Stimulated activated CD8-positive, alpha-beta memory T cell treated with anti-CD3 and anti-CD28 coated beads, Interleukin-15, amount 100 ng/mL, for 4 hours (primary cell): ENCODE measurements at places on chromosomes 11 and 22.

DNA sequence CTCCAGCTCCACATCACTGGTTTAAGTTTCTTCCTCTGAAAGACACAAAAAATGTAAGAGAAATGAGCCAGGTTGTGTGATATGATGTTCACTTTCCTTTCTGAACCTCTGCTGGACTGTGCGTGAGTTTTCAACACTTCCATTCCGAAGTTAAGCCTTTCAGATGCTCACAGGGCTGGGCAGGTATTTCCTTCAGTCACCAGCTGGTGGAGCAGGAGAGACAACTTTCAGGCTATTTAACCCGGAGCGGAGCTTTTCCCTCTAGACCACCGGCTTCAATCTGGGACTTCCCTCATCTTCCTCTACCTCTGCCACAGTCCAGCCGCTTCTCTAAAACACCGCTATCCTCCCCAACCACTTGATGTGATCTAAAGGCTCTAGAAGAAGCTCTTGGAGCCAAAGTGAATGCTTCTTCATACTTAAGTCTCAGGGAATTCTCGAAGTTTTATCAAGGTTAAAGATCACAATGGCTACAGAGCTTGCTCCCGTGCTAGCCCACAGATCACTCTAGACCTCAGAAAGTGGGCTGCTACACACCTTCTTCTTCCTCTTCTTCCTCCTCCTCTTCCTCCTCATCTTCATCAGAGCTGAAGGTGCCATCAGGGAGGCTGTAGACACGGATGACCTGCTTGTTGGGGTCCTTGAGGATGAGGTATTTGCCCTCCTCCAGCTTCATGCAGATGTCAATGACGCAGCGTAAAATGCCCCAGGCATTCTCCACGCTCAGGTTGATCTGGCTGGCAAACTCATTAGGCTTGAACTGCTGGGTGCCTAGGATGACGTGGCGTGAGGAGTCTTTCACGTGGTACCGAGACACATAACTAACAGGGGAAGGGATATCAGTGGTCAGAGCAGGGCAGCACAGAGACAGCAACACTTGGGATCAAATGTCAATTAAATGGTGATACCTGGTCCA is 4.4 kb upstream of the FOXRED2 start:
- no peak for DNase-seq

GRCh38 chr11:11582011-11582701 is 39.6 kb downstream of the GALNT18 start:
- DNase-seq = no peak

DNA sequence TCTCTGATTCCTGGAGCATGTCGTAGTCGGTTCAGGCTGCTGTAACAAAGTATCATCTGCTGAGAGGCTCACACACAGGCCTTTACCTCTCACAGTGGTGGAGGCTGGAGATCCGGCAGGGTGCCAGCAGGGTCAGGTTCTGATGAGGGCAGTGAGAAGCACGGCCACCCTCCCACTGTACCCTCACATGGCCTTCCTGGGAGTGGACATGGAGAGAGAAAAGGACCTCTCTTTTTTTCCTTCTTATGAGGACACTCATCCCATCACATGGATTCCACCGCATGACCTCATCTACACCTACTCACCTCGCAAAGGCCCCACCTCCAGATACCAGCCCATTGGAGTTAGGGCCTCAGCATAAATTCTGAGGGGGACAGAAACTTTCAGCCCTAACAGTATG is 99.5 kb downstream of the BCR start:
- DNase-seq = no peak

- no peak for DNase-seq
Measured at GRCh38 chr22:47384977-47385376, 622.5 kb downstream of the TBC1D22A start.

DNA sequence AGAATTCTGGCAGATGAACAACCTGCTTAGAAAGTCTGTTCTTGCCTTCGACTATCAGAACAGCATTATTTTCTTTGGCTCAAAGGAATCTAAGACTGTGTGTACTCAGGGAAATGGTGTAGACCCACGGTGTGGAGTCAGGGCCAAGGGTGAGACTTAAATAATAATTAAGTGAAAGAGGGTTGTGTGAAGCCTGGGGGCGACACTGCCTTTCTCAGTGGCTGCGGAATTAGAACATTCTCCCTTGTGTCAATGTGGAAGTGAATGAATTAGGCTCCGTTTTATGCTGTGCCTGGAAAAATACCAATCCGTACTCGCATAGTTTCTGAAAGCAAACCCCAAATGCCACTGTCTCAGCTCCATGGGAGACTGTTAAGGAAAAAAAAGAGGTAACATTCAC is 50.7 kb downstream of the NAV2 start:
- DNase-seq = no peak

- DNase-seq = no peak
Measured at GRCh38 chr11:14541192-14541947, 21.2 kb upstream of the PSMA1 start.

DNA sequence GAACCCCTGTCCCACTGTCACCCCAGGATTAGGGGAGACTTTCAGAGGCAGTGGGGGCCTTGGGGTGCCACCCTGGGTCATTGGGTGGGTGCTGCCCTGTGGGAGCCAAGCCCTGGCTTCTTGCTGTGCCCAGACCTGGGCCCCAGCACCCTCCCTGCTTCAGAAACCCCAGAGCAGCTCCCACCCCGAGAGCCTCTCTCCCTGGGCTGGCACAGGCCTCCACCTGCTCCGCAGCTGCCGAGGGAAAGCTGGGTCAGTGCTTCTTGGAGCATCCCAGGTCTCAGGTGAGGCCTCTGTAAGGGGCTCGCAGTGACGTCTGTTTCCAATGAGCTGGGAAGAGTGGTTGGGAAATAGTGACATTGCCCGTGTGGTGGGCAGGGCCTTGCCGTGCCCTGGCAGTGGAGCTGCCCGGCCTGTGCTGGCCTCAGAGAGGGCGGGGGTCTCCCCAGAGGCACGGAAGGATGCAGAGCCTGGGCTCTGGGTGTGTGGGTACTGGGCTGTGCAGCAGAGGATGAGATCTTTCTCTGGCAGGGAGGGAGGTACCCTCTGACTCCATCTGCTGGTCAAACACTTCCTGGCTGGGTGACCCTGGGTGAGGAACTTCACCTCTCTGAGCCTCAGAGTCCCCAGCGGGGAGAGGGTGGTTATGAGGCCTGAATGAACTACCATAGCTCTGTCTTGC is 23.0 kb downstream of the C22orf23 start:
- no peak for DNase-seq

DNA sequence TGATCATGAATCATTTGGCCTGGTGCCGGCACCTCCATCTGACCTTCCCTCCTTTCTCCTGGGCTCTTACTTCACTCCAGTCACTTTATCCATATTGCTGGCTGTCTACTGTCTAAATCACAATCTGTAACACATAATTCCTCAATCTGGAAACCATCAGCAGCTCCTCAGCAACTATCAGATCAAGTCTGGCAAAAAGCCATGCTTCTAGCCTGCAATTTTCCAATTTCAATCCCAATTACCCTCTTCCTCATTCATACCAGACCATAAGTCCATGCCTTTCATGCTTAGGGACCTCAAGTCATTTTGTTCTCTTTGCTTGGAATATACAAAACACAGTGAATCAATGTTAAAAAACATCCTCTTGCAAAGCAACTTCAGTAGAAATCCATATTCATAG is 882.8 kb upstream of the ANO3 start:
- no peak for DNase-seq

DNA sequence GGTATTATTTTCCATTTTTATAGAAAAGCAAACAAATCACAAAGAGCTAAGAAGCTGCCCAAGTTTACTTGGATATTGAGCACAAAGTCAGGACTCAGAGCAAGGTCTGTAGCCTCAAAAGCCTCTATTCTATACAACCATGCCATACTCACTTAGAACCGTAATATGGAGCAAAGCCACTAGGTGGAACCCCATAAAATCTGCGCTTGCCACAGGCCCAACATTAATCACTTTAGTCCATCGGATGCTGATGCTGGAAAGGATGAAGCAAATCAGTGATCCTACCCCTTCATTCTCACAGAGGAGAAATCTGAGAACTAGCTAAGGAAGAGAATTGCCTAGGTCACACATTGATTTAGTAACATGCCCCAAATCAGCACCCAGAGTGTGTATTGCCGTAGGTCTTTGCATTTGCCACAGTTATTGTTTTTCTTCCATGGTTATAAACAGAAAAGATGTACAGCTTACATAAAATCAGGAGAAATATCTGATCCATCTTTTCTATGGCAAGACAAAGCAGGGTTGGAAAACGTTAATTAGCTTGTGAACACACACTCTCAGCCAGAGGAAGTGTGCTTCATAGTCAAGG is 56.7 kb upstream of the RAB38 start:
- no peak for DNase-seq

- DNase-seq = no peak
Measured at GRCh38 chr11:75576499-75576918, 14.5 kb downstream of the SERPINH1 start.

DNA sequence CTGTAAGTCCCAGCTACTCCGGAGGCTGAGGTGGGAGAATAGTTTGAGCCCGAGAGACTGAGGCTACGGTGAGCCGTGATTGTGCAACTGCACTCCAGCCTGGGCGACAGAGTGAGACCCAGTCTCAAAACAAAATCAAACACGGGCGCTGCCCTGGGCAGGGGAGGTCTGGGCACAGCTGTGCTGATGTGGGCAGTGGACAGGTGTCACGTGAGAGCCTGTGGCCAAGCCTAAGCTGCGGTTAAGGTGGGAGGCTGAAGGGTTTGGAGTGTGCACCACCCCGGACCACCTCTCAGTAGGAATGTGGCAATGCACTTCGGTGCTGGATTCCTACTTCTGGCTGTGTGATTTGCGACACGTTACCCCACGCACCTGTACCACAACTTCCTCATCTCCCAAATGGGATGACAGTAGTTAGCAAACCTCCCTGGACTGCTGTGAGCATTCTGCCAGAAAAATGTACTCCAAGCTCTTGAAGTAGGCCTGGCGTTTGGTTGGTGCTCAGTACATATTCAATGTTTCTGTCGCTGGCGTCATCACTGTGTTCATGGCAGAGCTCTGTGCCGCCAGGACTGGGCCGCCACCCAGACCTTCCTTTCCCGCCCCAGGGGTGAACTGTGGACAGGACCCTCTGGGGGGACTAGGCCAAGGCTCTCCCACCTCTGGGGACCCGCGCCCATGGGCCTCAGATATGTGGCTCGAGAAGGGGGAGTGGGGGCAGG is 807 bp upstream of the ZNF74 start:
- DNase-seq = no peak

GRCh38 chr11:122093731-122094275 is 22.2 kb downstream of the BLID start:
- no peak for DNase-seq

GRCh38 chr11:71538666-71538990 is 803 bp downstream of the KRTAP5-8 start:
- no peak for DNase-seq

DNA sequence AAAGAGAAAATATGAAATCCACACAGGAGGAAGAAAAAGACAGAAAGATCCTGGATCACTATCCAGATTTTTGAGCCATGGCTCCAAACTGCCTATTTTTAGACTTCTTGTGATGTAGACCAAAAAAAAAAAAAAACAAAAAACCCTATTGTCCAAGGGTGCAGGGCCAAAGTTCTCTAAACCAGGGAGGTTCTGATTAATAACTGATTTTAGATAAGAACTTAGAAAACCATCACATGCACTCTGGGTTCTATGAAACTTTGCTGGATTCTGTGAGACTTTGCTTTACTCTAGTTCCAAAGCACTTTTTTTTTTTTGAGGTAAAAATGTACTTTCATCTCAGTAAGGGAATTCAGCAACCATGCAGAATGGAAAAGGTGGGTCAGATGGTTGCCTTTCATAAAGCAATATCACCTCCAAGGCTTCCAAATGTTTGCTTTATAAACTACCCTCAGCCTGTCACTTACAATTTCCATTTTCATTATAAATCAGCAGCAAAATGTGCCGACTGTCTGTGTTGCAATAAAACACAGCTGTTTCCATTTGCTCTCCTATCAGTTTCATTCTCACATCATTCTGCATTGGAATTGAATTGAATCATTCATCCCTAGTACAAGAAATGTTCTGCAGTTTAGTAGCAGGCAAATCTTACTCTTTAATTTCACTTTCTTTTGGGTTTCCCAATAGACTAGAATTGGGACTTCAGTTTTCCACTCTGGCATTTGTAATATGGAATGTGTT is 1584.3 kb upstream of the RAG2 start:
- no peak for DNase-seq

- DNase-seq = no peak
Measured at GRCh38 chr11:118106789-118107335, 20.1 kb upstream of the SMIM35 start.

GRCh38 chr22:48577014-48577690 is 1250.5 kb downstream of the BRD1 start:
- DNase-seq = no peak

GRCh38 chr22:44408829-44409192 is 89.2 kb downstream of the RTL6 start:
- DNase-seq = no peak
